Activated T-cell treated with anti-CD3 and anti-CD28 coated beads, Interleukin-2, amount 50 U/mL, for 4 hours (primary cell): ENCODE measurements at places on chromosomes 5 and 9.

DNA sequence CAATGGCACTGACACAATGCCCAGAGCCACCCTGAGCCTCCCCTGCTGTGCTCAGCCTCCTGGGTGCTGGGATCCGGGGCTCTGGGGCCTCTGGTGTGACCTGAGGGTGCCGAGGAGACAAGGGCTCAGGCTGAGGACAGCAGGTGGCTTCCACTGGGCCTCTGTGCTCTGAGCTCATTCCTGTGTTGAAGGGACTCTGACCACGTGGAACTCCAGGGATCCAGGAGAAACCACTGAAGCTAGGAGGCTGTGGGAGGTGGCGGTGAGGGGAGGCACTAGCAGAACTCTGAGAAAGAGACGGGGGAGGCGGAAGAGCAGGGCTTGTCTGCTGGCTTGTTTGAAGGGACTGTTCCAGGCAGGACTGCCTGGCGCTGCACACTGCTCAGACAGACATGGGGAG lies 318.7 kb upstream of the IRX1 start:
- DNase-seq: no peak

DNA sequence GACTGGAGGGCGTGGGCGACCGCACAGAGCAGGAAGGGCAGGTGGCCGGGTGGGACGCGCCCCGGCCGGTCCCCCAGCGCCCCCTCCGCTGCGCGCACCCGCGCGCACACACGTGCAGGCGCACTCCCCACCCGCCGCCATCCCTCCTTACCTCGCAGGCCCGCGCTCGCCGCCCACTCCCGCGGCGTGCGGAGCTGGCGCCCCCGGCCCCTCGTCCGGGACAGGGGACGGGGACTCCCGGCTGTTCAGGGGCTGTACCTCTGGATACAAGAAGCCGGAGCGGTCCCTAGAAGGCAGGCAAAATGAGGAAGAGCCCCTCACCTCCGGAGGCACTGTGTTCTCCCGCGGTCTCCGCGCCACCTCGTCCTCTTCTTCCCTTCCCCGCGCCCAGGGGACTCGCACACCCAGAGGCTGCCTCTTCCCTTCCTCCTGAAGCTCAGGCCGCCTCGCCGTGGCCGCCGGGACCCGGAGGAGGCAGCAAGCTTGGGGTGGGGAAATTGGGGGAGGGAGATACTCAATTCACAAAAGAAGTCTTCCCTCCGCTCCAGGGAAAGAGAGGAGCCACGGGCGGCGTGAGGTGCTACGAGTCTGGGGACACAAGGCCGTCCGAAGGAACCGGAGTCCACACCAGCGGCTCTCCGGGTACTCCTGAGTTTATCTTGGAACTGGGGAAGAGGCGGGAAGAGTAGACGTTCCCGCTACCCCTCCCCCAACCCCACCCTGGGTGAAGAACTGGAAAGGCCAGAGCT lies 1.4 kb upstream of the GABRB2 start:
- no peak for DNase-seq

DNA sequence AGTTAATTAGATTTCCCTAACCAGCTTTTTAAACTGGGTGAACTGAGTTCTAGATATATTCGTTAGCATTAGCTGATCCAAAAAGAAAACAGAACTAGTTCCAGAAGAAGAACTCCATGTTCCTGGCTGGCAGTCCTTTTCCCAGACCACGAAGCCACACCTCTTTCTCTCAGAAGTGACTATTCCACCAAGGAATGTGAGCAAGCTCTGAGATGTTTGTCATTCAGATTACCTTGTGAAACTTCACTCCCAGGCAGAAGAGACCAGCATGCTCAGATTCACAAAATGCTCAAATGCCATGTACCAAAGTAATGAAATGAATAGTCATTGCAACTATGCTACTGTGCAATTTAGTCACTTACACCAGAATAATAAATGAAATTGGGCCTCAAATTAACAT lies 4.4 kb upstream of the SSBP2 start:
- DNase-seq: no peak

DNA sequence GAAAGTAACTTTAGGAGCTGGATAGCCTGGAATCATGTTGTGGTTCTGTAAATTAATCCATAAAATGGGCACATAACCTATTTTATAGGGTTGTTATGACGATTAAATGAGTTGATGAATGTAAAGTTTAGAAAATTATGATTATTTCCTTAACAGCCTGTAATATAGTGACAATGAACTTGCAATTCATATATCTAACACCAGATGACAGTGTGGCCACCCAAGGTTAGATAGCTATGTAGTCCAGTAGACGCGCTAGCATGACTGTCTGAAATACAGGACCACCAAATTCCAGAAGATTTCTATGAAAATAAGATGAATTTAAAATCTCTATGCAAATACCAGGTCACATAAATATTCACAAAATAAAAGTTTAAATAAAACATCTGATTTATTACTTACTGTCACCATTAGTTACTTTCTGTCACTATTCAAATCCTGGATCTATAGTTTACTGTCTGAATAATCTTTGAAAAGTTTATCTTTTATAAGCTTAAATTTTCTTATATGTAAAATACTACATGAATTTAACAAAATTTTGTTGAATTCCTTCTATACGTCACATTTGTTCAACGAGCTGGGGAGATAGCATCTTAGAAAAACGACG lies 26.1 kb upstream of the MACIR start:
- DNase-seq: no peak

- DNase-seq: no peak
Observed at GRCh38 chr9:114761523-114761922, 44.3 kb downstream of the TNFSF15 start.

DNA sequence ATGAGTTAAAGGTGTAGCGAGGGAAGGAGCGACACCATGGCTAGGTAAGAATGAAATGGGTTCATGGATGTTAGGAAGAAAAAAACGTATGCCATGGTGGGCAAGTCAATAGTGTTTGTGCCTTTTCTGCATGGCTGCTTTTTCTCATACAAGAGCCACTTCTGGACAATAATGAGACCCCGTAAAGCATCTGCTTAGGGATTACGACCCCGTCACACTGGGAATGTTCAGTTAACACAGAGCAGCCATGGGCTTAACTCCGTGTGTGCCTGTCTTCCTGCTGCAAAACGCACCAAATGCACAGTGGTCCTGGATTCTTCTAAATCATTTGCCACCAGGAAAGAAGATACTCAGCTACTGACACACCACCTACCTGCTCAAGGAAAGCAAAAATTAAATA lies 81.8 kb downstream of the NFIB start:
- DNase-seq: no peak

GRCh38 chr9:106218854-106219253 lies 524.5 kb downstream of the TMEM38B start:
- DNase-seq: no peak

- DNase-seq: no peak
Observed at GRCh38 chr9:131887680-131888079, 147.8 kb upstream of the RAPGEF1 start.
